Peyer's patch (tissue), 4 donors: ENCODE measurements at places on chromosomes 12 and 14. TPM values are rescaled to one million over a fixed set of nuclear protein-coding genes. Genes with fewer than 3 reads are reported as not detected.

GRCh38 chr12:47752552-47752951 is 6.1 kb downstream of the RAPGEF3 start:
- DNase-seq = no peak

GRCh38 chr12:106195621-106196027 is 52.2 kb downstream of the CKAP4 start:
- no peak for DNase-seq

DNA sequence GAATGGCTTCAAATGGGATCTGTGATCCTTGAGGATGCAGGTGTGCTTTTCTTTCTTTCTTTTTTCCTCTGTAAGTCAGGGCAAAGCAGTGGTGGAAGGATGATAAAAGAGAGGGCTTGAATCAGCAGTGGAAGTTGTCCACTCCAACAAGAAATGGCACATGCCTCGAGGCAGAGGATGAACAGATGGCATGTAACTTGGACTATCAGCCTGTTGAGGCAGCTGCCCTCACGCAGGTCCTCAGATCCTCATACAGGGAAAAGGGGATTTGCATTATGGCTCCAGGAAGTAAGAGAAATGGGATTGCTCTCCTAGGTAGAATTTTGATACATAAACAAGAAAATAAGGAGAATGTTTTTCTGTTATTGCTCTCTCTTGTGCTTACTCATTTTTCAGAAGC is 368.0 kb downstream of the FUT8 start:
- DNase-seq = no peak

- no peak for DNase-seq
These were observed 21.3 kb downstream of the MOK start for GRCh38 chr14:102283631-102284129.

- DNase-seq = no peak
These were observed 22.7 kb upstream of the PRMT8 start for GRCh38 chr12:3468329-3468728.

DNA sequence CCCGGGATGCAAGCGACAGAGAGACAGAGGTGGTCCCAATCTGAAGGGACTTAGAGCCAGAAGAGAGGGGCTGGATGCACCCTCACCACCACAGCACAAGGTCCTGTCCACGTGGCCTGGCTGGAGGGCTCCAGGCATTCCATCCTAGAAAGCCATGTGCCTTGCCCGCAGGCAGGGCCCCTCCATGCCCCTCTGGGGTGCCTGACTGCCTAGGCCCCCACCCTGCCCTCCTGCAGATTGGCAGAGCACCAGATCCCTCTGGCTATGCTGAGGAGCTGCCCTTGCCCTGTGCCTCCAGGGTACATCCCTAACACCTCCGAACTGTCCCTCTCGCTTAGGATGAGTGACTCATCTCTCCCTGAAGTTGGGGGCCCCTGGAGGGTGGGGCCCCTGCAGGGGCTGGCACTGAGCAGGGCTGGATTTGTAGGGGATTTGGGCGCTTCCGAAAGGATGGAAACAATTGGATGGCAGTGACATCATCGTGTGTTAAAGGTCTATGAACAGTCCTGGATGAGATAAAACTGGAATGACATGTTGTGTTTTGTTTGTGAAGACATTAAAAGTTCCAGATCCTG is 50.9 kb downstream of the CHGA start:
- no peak for DNase-seq

GRCh38 chr12:89988188-89988915 is 279.7 kb upstream of the ATP2B1 start:
- no peak for DNase-seq

ADAMTS20 gene
- not detected for total RNA-seq

POTEM gene
- not detected for total RNA-seq

ARHGEF40 gene
- total RNA-seq = 19.8 TPM

NINJ2 gene
- 5.2 TPM for total RNA-seq

- DNase-seq = no peak
These were observed 198.3 kb upstream of the AMIGO2 start for GRCh38 chr12:47277972-47278448.
